Astrocyte (in vitro differentiated cells and primary cell): ENCODE measurements at places on chromosomes 1 and 21. TPM values are rescaled to one million over a fixed set of nuclear protein-coding genes. Genes with fewer than 3 reads are reported as not detected.
A peak's percentile ranks its signal among the peaks of the same experiment; 100 is the strongest.

DNA sequence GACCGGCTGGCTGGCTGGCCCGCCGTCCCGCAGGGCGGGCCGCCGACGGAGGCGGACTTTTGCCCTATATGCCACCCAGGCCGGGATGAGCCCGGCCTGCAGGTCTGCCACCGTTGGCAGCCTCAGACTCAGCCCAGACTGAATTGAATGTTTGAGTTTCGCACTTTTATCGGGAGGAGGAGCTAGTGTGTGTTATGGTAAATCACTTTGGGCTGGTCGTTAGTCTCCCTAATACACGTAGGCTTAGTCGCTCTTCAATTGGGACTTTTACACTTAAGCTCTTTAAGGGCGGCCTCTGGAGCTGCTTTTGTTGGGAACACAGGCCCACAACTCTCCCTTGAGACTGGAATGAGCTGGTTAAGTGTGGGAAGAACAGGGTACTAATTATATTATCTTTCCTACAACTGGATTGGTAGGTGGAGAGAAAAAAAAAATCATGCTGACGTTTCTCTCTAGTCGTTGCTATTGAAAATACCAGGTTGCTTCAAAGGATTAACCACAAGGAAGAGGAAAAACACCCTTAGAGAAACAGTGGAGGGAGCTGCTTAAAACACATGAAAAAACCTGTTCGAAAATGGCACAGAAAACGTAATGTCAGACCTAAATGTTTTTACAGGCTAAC is 1.4 kb upstream of the IRF2BP2 start:
- peak; percentile 90 for DNase-seq

DNA sequence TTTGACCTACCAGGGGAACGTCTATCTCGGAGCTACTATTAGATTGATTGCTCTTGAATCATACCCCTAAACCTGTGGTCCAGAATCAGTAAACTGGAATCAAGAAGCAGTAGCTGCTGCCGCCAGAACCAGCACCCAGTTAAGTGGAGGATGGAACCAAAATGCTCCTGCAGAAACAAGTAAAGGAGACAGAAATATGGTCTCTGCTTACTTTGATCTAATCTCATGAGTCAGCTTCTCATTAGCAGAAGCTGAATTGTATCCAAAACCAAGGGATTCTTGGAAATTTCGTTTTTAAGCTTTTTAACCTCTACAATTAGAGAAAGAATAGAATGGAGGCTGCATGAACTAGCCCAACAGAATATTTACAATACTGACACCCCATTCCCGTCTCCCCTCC is 42.6 kb upstream of the PIGV start:
- DNase-seq: peak; percentile 75

GRCh38 chr1:21630571-21631343 is 38.4 kb downstream of the RAP1GAP start:
- DNase-seq: no peak

- no peak for DNase-seq
Measured at GRCh38 chr21:27477296-27477695, 510.4 kb upstream of the ADAMTS5 start.

- DNase-seq: no peak
Measured at GRCh38 chr1:9621032-9621431, 30.5 kb upstream of the PIK3CD start.

- peak; percentile 96 for DNase-seq
Measured at GRCh38 chr1:7300893-7301663, 470.0 kb upstream of the VAMP3 start.

- no peak for DNase-seq
Measured at GRCh38 chr1:227794817-227795192, 20.7 kb upstream of the PRSS38 start.

- no peak for DNase-seq
Measured at GRCh38 chr1:96804648-96805047, 83.1 kb downstream of the PTBP2 start.

DNA sequence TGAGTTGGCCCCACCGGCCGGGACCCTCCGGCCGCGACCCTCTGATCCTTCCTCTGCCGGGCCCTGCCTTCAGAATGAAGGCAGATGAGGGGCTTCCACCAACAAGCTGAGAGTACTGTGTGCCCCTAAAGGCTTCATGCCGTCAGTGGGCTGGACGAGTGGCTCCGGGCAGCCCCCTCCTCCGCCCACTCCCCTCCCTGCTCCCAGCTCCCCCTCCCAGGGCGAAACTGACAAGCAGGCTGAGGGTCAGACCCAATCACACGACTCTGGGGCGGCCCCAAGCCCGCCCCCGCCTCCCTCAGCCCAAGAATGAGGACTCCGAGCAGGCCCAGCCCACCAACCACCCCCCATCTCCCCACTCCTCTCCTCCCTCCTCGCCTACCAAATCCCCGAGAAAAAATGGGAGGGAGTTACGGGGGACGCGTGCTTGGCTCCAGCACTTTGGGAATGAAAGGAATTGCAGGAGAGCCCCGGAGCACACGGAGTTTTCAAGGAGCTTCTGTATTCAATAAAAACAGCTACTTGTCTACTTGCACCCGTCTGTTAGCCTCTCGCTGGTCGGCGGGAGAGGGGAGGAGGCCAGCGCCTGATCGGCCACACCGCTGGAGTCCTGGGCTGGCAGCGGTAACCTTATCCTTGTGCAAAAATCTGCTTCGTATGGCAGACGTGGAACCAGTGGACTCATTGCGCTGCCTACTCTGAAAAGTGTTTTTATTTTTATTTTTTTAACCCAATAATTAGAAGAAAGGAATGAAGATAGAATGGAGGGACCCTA is at the start of gene COL11A1:
Gene COL11A1 (minus strand): TSS at position 147 of the 775 bp plus-strand sequence. CDS start 344 bp downstream, outside the sequence.
- peak; percentile 56 for DNase-seq

DNA sequence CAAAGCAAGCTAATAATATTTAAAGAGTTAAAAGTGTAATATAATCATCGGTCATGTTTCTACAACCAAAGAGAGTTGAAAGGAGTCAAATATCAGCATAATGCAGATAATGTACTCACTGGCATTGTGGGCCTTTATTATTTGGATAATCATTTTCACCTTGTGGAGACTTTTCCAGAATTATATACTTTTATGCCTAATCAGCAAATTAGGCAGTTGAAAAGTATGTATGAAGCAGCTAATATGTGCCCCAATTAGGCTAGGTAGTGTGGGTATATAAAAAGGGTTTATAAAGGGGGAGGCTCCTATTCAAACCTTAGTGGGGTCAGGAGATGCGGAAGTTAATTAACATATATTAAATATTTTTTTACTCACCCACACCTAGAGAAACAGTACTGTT is 102.8 kb upstream of the HNRNPU start:
- no peak for DNase-seq

GRCh38 chr21:38863843-38864363 is 58.2 kb downstream of the ETS2 start:
- DNase-seq: no peak

- peak; percentile 28 for DNase-seq
Measured at GRCh38 chr1:78333502-78333901, 157.3 kb upstream of the PTGFR start.

DNA sequence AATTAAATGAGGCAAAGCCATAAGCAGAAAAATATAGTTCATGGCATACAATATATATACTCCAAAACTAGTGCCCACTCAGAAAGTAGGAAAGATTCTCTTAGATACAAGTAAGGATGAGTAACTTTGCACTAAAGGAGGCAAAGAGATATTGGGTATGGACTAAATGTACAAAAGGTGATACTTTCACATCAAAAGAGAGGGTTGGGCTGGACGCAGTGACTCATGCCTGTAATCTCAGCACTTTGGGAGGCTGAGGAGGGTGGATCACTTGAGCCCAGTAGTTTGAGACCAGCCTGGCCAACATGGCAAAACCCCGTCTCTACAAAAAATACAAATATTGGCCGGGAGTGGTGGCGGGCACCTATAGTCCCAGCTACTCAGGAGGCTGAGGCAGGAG is 6.7 kb downstream of the KYAT3 start:
- no peak for DNase-seq

- peak; percentile 70 for DNase-seq
Measured at GRCh38 chr1:211258310-211258755, 833 bp upstream of the RCOR3 start.

DNA sequence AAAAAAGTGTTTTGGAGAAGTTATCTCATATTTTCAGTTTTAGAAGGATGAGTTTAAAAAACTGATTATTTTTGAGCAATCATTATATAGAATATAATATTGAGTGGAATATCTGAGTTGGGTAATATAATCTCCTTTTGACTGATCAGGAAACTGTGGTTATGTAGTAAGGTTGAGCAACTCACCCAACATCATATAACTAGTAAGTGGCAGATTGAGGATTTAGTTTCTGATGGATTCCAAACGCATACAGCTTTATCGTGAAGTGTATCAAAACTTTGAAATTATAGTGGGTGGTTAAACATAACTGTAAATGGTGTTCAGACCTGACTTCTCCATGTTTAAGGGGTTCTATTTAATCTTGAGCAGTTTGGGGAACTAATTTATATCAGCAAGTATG is 98.6 kb downstream of the OLFM3 start:
- no peak for DNase-seq

GRCh38 chr1:54229281-54229891 is 29.4 kb downstream of the MRPL37 start:
- peak; percentile 44 for DNase-seq

DNA sequence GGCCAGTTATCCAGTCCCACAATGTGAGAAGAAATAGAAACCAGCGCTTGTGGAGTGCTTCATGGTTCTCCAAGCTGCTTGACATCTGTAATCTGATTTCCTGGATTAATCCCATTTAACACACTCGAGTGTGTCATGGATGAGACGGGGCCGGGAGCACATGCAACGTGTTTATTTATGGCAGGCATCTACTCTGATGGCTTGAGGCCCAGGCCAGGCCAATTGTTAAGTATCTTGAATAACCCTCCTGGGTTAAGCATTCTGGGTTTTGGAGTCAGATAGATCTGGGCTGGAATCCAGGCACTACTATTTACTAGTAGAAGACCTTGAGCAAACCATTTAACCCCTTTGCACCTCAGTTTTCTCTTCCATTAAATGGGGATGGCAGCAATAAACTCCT is 37.5 kb upstream of the LAPTM5 start:
- DNase-seq: no peak

DNA sequence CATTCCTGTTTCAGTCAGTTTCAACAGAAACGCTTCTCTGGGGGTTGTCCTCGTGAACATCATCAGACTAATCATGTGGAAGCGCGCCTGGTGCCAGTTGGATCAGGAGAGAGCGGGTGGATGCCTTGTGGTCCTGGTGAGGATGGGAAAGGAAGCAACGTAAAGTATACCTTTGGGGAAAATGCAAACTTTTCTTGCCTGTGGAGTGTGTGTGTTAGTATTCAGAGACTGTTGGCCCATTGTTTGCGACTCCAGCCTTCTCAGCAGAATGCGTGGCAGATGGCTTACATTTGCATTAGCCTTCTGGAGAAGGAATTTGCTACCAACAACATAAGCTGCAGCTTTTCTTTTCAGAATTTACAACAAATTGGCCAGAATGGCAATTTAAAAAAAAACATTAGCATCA is 173.9 kb downstream of the RWDD3 start:
- DNase-seq: no peak

- DNase-seq: no peak
Measured at GRCh38 chr1:167158111-167158812, 62.4 kb upstream of the POU2F1 start.

- DNase-seq: no peak
Measured at GRCh38 chr1:39788426-39788757, 273 bp downstream of the BMP8B start.

GRCh38 chr1:82549841-82550240 is 749.1 kb downstream of the ADGRL2 start:
- DNase-seq: no peak

- DNase-seq: no peak
Measured at GRCh38 chr1:34532113-34532512, 222.7 kb upstream of the GJB5 start.

GRCh38 chr1:77413541-77414335 is 131.9 kb downstream of the AK5 start:
- DNase-seq: no peak

GRCh38 chr1:174726167-174726879 is 273.4 kb upstream of the CACYBP start:
- DNase-seq: peak; percentile 10

- peak; percentile 93 for DNase-seq
Measured at GRCh38 chr21:24045775-24046215, 1561.5 kb downstream of the MRPL39 start.

GRCh38 chr1:219373616-219373935 is 199.9 kb downstream of the LYPLAL1 start:
- no peak for DNase-seq

GRCh38 chr1:62362926-62363325 is 43.7 kb upstream of the KANK4 start:
- DNase-seq: no peak

DNA sequence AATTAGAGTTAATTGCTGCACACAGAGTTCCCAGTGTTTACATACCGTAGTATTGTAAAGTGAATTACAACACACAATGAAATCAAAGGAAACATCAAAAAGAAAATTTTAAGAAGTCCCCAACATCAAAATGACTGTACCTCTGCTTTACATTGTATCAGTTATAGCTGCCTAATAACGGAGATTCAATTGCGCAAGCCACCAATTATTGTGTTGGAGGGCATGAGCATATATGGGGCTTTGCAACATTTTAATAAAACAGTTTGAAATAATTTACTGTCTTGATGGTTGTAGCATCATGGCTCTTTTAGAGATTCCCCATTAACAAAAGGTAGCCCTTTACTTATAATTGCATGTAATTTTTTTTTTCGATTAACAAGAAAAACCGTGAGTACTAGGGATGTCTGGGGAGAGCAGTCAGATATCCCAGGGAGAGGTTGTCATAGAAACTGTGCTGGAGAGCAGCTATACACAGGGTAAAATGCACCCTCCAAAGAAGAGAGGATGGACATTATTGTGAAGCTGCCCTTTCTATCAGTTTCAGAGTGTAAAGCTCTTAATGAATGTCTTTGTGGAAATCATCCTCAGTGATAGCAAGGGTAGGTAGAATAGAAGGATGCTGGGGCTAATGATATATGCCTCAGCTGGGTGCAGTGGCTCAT is 55.9 kb upstream of the BTG3 start:
- no peak for DNase-seq

GRCh38 chr1:81832573-81832972 is 31.8 kb downstream of the ADGRL2 start:
- peak; percentile 83 for DNase-seq

The NR1I3 gene
- not detected in 2 replicates for total RNA-seq

The TRIM63 gene
- total RNA-seq: not detected in 2 replicates

The TIE1 gene
- total RNA-seq: 0.87 and 0.98 TPM in 2 replicates

The TEX38 gene
- not detected in 2 replicates for total RNA-seq

The OR2T2 gene
- not detected in 2 replicates for total RNA-seq

The INSRR gene
- total RNA-seq: 0.05 TPM in 1 of 2 replicates, not detected in the other

The CFH gene
- 15.8 and 32.3 TPM in 2 replicates for total RNA-seq
